HTR-8/SVneo (cell line): ENCODE measurements at places on chromosomes 1 and 21.

GRCh38 chr1:160459687-160460086, 59.3 kb downstream of the VANGL2 start:
- DNase-seq, result no peak

- DNase-seq, result peak; percentile 50
Measured at GRCh38 chr1:160046494-160047110, 14.8 kb upstream of the PIGM start.

DNA sequence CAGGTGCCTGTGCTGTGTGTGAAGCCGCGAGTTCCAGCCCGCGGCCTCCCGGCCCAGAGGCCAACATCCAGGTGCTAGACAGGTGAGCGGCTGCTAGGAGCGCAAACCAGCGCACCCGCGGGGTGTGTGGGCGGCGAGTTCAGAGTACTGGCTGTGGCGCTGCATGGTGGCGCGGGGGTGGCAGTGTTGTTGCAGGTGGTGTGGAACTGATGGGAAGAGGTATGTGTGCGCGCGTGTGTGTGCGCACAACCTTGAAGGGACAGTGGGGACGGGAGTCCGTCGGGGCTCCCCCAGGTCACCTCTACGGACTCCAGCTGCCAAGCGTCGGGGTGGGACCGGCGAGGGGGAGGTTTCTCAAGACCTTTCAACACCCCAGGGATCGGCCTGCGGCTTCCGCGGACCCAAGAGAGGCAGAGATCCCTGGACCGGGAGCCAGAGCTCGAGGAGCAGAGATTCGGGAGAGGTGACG, 433 bp upstream of the DMBX1 start:
- no peak for DNase-seq

DNA sequence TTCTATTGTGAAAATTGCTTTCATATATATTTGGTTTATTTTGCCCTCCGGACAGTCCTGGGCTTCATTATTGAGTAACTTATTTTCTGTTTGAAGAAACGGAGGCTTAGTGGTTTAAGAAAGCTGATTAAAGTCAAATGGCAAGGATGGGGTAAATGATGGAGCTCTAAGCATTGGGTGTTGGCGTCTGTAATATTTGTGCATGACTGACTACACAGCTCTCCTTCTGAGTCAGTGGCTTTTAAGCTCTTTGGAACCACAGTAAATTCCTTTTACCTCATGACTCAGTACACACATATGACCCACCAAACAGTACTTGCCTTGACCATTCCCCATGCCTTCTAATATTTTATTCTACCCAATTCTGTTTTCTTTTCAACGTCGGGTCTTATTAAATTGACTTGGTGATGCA, 21.0 kb downstream of the B3GALT5 start:
- peak; percentile 48 for DNase-seq

DNA sequence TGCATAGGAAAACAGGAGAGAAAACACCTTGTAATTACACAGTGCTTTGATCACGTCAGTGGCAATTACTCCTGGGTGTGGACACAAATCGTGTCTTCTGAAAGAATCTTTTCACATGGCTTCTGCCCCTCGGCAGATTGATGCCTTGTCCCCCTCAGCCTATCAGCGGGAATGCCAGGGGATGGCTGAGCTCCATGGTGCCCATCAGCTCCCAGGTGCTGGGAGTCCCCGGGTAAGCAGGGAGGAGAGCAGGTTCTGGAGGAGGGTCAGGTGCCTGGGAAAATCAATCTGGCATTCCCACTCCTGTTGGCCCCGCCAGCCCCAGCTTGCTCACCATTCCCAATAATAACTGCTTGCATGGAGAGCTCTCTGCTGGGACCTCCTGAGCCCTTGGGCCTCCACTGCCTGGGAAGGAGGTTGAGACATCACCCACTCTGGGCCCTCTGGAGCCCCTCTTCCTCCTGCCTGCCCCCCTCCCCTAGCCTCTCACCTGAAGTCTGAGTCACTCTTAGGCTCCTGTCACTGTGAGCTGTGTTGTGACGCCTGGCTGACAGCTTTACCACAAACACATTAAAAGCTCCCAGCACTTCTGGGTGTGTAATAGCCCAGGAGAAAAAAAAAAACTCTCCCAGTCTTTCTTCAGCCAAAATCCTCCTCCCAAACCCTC, 4.9 kb downstream of the CAMK2N1 start:
- DNase-seq, result no peak
